Ammon's horn (tissue), 1 donor: ENCODE measurements at places on chromosomes 3 and 15.

- no peak for DNase-seq
Measured at GRCh38 chr15:32096916-32097617, 66.8 kb downstream of the CHRNA7 start.

GRCh38 chr3:154040283-154040682 lies 80.9 kb upstream of the ARHGEF26 start:
- no peak for DNase-seq

DNA sequence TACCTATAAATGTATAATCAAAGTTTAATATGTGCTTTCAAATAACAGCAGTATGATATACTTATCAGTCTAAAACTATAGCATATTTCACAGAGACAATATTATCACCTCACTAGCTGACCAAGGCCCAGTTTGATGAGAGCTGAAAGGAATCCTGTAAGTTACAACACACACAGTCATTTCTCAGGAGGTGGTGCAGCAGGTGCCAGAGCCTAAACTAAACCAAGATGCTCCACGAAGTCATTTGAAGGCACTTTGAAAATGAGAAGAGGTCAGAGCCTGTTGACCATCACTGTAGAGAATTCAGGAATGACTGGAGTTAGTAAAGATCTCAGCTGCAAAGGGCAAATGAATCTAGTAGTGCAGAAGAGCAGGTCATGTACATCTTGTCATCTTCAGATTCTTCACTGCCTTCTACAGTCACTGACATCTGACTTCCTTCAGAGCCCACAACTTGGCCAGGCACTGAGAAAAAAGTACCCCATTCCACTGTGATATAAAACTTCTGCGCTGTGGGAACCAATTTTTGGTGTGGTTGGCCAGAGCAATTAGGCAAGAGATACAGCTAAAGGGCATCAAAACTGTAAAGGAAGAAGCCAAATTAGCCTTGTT lies 7.9 kb downstream of the GBE1 start:
- DNase-seq: no peak

DNA sequence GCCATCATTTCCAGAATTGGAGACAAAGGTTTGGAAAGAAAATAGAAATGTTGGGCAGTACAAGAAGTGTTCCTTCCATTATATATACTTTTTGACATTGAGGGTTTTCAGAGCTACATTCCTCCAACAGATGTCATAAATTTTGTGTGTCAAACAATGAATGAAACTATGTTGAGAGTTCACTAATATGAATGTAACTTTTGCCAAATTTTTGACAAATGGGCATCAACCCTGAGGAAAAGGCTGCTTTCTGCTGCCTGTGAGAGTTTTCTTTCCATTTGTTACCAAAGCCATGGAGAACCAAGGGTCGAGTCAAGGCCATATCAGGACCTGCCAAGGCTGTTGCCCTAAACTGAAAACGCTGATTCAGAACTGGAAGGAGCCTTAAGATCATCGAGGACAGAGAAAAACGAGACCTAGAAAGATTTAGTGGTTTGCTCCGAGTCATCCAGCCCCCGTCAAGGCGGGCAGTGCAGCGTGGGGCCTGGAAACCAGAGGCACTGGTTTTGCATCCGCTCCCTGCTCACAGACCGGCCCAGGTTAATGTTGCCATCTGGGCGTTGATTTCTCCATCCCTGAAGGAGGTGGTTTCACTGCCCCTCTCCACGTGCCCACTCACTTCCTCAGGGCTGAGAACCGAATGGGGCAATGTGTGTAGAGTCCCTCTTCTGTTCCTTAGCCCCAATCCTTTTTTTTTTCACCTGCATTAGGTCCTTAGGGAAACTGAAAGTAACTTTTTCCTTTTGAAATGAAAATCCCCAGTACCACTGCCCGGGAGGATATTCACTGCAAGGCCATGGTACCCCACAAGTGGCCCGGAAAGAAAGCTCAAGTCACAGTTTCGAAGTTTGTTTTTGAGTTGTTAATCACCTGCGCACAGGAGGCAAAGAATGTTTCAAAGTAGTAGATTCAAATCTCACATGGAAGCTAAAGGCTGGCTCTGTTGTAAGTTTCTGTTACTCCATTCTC lies 32.8 kb downstream of the TPM1 start:
- DNase-seq: no peak

DNA sequence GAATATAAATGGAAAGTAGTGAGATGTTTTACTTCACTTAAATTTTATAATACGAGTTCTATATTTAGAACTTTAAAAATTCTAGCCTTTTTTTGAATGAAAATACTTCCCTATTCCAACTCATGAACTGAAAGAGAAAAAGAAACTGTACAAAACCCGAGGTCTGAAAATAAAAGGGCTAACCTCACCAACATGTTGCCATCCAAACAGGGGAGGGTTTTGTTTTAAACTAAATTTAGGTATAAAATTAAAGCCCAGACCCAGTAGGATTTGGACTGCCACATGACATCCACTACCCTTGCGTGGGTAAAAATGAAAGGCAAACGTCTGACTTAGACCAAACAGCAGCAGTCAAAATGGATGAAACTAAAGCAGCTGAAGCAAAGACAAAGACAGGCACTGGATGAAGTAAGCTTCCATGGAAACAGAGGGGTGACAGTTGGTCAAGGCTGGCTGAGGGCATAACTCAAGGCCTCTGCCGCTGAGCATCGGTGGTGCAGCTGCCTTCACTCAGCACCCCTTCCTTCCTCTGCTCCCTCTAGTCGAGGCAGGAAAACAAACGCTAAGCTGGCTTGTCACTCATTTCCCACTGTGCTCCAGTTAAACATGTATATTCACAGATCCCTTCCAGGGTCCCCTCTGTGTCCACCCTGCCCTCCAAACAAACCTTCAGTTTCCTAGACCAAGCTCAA lies 58.1 kb downstream of the TM4SF4 start:
- peak; percentile 48 for DNase-seq
